Activated T-helper 17 cell treated with anti-CD3 and anti-CD28 coated beads, Interleukin-2, amount 50 U/mL, for 72 hours (primary cell): ENCODE measurements at places on chromosomes 11 and 22.

GRCh38 chr22:24134090-24134846 lies 47.0 kb upstream of the SUSD2 start:
- H3K4me1 ChIP-seq = peaks cover 7% of the 10 kb centered on the region
- H3K27ac ChIP-seq = no peak overlapping the region

- no peaks in the 10 kb centered on the region for H3K36me3 ChIP-seq
- no peak for ATAC-seq
- no peaks in the 10 kb centered on the region for H3K4me1 ChIP-seq
- H3K27me3 ChIP-seq = no peaks in the 10 kb centered on the region
- no peak overlapping the region for H3K4me3 ChIP-seq
These were observed 144.3 kb upstream of the ANO3 start for GRCh38 chr11:26187639-26188038.

- H3K4me3 ChIP-seq = no peak overlapping the region
- ATAC-seq = peak; percentile 70
- H3K27ac ChIP-seq = no peak overlapping the region
- peaks cover 43% of the 10 kb centered on the region for H3K27me3 ChIP-seq
- no peaks in the 10 kb centered on the region for H3K4me1 ChIP-seq
These were observed 3.4 kb upstream of the SCUBE1 start for GRCh38 chr22:43346521-43346929.

DNA sequence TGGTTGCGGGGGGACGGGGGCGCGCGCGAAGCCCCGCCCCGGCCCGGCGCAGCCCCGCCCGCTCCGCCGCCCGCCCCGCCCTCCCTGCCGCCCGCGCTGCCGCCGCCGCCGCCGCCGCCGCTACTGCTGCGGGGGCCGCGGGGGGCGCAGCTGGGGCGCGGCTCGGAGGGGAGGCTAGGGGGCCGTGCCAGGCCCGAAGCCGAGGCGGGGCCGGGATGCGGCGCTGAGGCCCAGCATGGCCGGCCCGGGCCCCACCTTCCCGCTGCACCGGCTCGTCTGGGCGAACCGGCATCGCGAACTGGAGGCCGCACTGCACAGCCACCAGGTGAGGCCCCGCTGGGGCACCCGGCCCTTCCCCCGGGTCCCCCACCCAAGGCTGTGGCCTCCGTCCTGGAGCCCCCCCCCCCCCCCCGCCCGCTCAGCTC lies at the start of gene ANKRD13D:
ANKRD13D (plus strand) TSS at position 78 of the 425 bp plus-strand sequence; CDS start at position 236, 158 bp downstream.
- peaks cover 23% of the 10 kb centered on the region for H3K4me1 ChIP-seq
- peak within 1 kb of the TSS; percentile 98 for H3K27ac ChIP-seq
- ATAC-seq = no peak
- peak within 1 kb of the TSS; percentile 86 for H3K4me3 ChIP-seq
- H3K36me3 ChIP-seq = peaks cover 91% of the 10 kb centered on the region

DNA sequence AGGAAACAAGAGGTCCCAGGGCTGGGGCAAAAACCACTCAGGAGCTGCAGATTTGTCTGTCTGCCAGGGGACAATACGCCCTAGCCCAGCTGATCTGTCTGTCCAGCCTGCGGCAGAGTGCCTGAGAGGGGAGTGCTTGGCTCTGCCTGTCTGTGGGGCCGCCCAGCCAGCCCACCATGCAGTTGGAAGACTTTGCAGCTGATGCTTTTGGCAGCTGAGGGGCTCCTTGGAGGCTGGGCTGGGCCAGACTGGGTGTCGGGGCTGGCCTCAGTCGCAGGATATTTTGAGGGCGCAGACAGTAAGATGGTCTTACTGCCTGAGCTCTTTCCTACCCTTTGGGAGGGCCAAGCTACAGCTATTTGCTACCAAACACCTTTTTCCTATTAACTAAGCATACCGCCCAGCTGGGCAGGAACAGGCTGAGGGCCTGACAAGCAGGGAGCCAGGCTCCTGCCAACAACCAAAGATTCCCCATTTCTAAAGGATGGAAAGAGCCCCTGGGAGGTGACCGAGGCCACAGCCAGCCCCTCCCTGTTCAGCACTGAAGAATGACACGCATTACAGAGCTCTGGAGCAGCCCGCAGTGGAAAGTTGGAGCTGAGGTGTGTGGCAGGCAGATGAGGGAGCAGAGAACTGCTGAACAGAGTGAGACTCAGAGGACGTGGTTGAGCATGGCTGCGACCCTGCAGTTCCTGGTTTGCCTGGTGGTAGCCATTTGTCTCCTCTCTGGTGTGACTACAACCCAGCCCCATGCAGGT lies at the start of gene FAM180B:
FAM180B (plus strand) TSS at position 581 of the 758 bp plus-strand sequence; CDS start at position 672, 91 bp downstream.
- peaks cover 44% of the 10 kb centered on the region for H3K36me3 ChIP-seq
- no peak for ATAC-seq
- H3K27ac ChIP-seq = no peak within 1 kb of the TSS
- no peaks in the 10 kb centered on the region for H3K27me3 ChIP-seq

- H3K36me3 ChIP-seq = no peaks in the 10 kb centered on the region
- peaks cover 8% of the 10 kb centered on the region for H3K4me1 ChIP-seq
- H3K27ac ChIP-seq = no peak overlapping the region
- no peaks in the 10 kb centered on the region for H3K27me3 ChIP-seq
- no peak for ATAC-seq
These were observed 541 bp downstream of the HORMAD2 start for GRCh38 chr22:30080805-30081204.

- H3K4me3 ChIP-seq = no peak overlapping the region
- H3K27me3 ChIP-seq = peaks cover 4% of the 10 kb centered on the region
- no peaks in the 10 kb centered on the region for H3K4me1 ChIP-seq
- no peak overlapping the region for H3K27ac ChIP-seq
- no peak for ATAC-seq
- H3K36me3 ChIP-seq = no peaks in the 10 kb centered on the region
These were observed 107.5 kb downstream of the TENM4 start for GRCh38 chr11:79333355-79333754.

- peaks cover 37% of the 10 kb centered on the region for H3K4me1 ChIP-seq
- no peak for ATAC-seq
- H3K36me3 ChIP-seq = no peaks in the 10 kb centered on the region
These were observed 19.0 kb downstream of the CD5 start for GRCh38 chr11:61121192-61121831.

DNA sequence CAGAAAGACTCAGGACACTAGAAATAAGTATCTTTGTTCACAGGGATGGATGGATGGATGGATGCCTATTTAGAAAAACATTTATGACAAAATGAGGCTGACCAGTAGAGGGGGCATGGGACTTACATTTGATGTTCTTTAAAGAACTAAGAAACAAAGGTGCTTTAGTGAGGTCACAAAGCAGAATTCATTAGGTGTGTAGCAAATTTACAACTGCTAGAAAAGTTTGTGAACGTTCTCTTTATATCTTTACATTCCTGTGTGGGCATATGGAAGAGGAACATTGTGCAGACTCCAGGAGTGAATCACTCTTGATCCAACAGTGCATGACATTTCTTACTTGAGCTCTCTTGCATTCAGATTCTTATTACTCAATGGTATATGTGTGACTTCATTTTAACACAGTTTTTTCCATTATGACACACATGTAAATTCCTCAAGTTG lies 15.8 kb upstream of the SIK2 start:
- H3K4me1 ChIP-seq = no peaks in the 10 kb centered on the region
- H3K4me3 ChIP-seq = no peak overlapping the region
- H3K27ac ChIP-seq = no peak overlapping the region
- no peaks in the 10 kb centered on the region for H3K27me3 ChIP-seq
- no peaks in the 10 kb centered on the region for H3K36me3 ChIP-seq

- ATAC-seq = no peak
- H3K36me3 ChIP-seq = peaks cover 5% of the 10 kb centered on the region
- no peaks in the 10 kb centered on the region for H3K27me3 ChIP-seq
- H3K4me1 ChIP-seq = peaks cover 53% of the 10 kb centered on the region
- peak overlapping the region; percentile 28 for H3K4me3 ChIP-seq
These were observed 33.4 kb downstream of the BCR start for GRCh38 chr22:23213581-23214334.

DNA sequence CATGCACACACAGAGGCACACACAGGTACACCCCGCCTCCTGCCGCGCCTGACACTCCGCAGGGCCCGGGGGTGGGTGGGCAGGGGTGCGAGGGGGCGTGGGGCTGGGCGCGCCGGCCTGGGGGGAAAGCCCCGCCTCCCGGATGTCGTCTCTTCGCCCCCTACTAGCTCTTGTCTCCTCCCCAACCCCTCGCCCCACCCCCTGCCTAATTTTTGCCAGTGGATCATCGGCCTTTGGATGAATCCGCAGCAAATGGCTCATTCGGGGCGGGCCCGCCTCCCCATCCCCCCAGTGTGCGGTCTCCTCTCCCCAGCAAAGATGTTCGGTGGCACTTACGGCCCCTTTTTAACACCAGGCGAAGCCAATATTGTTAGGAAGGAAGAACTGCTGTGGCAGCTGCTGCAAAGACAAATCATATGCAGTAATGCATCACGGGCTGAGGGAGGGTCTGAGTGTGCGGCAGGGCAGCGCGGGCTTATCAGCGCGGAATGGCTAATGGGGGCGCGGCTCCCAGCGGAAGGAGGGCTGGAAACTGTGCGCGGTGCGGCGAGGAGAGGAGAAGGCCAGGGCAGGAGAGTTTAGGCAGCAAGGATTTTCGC lies 13.4 kb upstream of the NECTIN1 start:
- no peaks in the 10 kb centered on the region for H3K36me3 ChIP-seq
- H3K4me3 ChIP-seq = peak overlapping the region; percentile 43
- H3K27ac ChIP-seq = no peak overlapping the region
- peaks cover 46% of the 10 kb centered on the region for H3K27me3 ChIP-seq
- ATAC-seq = no peak

- peak; percentile 54 for ATAC-seq
- peaks cover 58% of the 10 kb centered on the region for H3K36me3 ChIP-seq
- H3K4me3 ChIP-seq = peak overlapping the region; percentile 94
These were observed 486 bp downstream of the NAP1L4 start for GRCh38 chr11:2991452-2992233.

DNA sequence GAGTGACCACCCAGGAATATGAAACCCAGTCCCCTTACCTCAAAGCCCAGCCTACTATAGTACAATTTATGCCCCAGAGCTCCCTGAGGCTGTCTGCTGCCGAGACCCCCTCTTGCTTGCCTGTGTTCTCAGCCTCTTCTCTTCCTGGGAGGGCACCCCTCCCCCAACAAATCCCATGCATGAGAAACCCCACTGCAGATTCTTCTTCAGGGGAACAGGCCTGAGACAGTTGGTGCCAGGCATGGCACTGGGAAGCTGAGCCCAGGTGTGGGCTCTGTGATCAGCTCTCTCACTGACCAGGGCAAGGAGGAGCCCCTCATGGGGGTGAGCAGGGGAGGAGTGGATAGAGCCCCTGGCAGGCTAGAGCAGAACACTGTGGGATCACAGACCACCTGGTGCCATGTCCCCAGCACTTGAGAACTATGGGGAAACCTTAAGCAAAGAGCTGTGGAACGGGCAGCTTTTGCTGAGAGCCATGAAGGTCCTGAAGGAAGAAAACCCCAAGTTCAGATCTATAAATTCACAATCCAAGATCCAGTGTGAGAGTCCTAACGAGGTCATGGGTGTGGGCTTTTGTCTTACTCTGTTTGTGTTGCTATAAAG lies 46.5 kb upstream of the TH start:
- no peaks in the 10 kb centered on the region for H3K36me3 ChIP-seq
- no peak overlapping the region for H3K4me3 ChIP-seq
- H3K27ac ChIP-seq = no peak overlapping the region

GRCh38 chr11:130692220-130692619 lies 224.1 kb downstream of the SNX19 start:
- no peak for ATAC-seq
- no peak overlapping the region for H3K27ac ChIP-seq
- H3K4me1 ChIP-seq = no peaks in the 10 kb centered on the region
- H3K4me3 ChIP-seq = no peak overlapping the region
- peaks cover 4% of the 10 kb centered on the region for H3K27me3 ChIP-seq
- no peaks in the 10 kb centered on the region for H3K36me3 ChIP-seq

- peaks cover 15% of the 10 kb centered on the region for H3K27me3 ChIP-seq
- no peak for ATAC-seq
- H3K4me3 ChIP-seq = no peak overlapping the region
- H3K27ac ChIP-seq = no peak overlapping the region
- no peaks in the 10 kb centered on the region for H3K36me3 ChIP-seq
These were observed 29.9 kb downstream of the SHANK2 start for GRCh38 chr11:71222318-71223080.
